ENCODE measurements at places on chromosomes 12 and 14. TPM values are rescaled to one million over a fixed set of nuclear protein-coding genes. Genes with fewer than 3 reads are reported as not detected.

- no peak for DNase-seq
These were observed 102.1 kb downstream of the TMEM117 start for GRCh38 chr12:43937947-43938346.

DNA sequence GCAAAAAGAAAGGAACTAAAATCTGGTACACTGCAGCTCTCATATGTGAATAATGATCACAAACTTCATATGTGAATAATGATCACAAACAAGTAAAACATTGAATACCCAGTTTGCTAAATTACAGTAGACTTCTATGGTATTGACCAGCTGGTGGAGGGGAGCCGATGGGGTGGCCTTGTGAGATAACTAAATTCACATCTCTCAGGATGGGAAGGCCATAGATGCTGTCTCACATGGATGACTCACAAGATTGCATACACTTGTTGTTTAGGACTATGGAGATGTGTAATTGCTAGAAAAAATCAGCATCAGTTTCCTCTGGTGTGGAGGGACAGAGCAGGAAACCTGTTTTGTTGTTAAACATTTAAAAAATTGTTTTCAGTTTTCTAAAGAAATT lies 49.2 kb downstream of the ACACB start:
- DNase-seq, result no peak

DNA sequence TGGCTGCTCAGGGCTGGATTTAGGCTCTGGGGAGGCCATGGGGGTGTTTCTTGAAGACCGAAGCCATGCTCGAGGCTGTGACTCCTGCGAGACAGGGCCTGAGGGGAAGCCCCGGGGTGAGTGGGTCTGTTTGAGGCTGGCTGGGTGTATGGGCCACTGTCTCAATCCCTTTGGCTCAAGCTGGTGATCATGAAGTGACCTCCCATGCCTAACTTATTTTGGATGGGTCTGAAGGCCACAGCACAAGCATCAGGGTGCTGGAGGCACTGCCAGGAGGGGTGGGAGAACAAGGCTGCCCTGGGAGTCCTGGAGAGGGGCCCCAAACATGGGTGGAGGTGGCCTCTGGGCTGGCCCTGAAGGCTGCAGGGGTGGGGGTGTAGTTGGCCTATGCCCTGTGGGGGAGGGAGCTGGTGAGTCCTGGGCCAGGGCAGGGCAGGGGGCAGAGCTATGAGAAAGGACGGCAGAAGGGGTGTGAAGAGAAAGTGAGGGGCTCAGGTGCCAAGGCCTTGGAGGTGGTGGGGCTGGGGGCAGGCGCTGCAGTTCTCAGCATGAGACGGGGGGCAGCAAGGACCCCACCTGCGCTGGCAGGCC lies 100.9 kb downstream of the KIF26A start:
- no peak for DNase-seq

DNA sequence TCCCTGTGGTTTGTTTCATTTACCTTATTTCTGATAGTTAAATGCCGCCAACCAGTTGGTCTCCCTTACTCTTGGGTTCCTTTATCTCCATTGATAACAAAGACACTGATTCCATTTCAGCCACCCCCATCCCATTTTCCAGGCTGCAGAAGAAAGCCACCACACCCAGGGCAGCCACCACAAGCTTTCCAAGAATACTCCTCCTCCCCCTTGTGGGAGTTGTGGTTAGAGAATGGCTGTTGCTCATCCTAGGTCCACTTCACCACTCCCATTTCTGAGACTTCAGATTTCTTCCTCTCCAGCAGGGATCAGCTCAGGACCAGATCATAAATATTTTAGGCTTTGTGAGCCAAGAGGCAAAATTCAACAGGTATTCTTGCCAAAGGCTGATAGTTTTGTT lies 73.9 kb downstream of the ANO4 start:
- DNase-seq, result no peak

DNA sequence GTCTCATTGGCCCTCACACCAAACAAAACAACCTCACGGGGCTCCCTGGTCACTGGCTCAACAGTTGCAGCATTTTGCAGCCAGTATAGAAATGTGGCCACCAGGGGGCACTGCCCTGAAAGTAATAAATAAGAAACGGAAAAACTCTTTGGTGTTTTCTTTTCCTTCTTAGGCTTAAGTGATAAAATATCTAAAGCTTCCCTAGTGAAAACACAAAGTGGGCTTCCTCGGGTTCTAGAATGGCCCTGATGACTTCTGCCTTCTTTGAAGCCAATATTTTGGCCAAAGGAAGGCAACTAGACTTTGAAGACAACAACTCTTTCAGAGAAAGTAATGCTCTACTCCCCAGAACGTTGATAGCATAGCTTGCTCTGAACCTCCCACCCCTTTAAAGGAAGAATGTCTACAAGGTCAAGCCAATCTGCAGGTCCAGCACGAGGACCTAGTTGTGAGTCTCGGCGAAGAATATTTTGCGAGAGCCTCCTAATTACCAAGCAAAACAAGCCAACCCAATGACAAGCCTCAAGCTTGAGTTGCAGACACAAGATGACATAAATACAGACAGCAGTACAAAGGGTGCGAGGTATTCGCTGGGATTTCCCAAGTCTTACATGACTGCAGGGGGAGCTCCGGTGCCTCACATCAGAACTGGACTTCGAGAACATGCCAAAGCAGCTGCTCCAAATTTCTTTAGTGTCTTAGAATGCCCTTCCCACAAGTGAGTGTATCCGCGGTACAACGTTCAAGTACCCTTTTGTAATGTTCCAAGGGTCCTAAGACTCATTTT lies 2.6 kb downstream of the ITPK1 start:
- no peak for DNase-seq

DNA sequence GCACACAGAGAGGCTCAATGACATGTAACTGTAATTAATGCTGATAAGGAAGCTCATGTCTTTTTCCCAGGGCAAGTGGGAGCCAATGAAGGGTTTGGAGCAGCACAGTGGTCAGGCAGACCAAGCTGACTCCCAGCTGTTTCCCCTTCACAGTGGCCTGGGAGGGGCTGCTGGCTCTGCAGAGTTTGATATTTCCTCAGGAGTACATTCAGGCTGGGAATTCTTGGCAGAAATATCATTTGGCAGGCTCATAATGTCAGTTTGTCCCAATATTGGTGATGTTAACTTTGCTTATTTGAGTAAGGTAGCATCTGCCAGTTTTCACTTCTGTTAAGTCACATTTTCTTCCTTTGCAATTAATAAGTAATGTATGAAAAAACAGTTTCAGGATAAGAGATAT lies 247.0 kb downstream of the EMP1 start:
- no peak for DNase-seq

GRCh38 chr14:81315341-81315740 lies 84.8 kb downstream of the STON2 start:
- DNase-seq, result no peak

LRIG3 gene
- polyA plus RNA-seq, result 37.5 TPM

CCDC175 gene
- 0.61 TPM for polyA plus RNA-seq

DNA sequence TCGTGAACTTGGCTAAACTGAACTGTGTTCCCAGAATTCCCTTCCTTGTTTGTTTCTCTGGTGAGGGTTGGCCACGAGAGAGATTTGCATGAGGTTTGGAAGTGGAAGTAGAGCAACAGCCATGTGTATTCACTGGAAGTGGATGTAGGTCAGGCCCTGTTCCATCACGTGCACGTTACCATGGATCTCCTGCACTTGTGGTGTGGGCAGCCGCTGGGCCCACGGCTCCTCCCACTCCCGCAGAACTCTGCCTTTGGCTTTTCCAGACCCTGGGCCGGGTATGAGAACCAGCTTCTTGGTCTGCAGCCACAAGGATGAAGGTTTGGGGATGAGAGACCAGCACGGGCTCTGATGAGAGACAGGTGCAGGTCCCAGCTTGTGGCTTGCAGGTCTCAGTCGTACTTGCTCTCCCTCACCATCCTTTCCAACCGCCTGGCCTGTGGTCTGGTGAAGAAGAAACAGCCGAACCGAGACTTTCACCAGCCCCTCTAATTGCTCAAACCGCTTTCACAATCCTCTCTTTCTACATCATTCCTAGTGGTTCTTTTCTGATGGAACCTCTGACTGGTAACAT lies 94.9 kb downstream of the DUSP16 start:
- DNase-seq, result no peak
